Right renal pelvis (tissue), 4 donors: ENCODE measurements at places on chromosomes 6 and 20. TPM values are rescaled to one million over a fixed set of nuclear protein-coding genes. Genes with fewer than 3 reads are reported as not detected.

Gene TUBB1
- polyA plus RNA-seq = 2.7 TPM

Gene TMEM74B
- 4.0 TPM for polyA plus RNA-seq

Gene CALHM6
- polyA plus RNA-seq = 2.8 TPM

GRCh38 chr6:157774153-157775135, 48.6 kb upstream of the SNX9 start:
- DNase-seq = no peak

DNA sequence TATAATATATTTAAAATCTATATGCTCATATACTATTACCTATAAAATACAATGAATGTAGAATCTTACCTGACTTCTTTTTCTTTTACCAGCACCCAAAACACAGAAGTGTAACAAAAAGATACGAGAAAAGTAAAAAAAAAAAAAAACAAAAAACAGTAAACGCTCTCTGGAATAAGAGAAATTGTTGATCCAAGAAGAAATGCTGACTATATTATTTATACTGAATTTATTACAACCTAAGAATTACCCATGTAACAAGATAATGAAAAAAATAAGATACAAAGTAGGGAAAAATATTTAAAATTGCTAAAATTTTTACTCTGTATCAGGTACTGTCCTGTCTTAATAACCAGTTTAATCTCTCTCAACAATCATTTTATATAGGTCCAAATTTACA, 787.9 kb upstream of the MAN1A1 start:
- no peak for DNase-seq

- peak; percentile 84 for DNase-seq
Observed at GRCh38 chr6:156953479-156954146, 176.4 kb downstream of the ARID1B start.

GRCh38 chr6:4466769-4467480, 309.3 kb upstream of the CDYL start:
- DNase-seq = no peak

DNA sequence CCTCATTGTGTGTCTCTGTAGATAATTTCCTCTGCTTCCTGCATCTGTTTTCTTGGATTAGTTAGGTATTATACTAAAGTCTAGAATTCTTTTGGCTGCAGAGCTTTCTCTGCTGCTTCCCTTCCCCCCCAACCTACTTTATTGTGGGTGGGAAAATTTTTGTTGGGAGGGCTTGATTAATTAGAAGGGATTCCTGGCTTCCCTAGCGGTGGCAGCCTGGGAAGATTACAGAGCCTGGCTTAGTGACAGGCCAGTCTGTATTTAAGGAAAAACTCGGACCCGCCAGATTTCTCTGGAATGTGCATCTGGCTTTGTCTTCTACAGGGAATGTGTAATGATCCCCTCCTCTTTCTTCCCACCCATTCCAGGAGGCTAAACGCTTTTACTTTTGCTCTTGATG, 31.2 kb downstream of the SLX4IP start:
- no peak for DNase-seq

DNA sequence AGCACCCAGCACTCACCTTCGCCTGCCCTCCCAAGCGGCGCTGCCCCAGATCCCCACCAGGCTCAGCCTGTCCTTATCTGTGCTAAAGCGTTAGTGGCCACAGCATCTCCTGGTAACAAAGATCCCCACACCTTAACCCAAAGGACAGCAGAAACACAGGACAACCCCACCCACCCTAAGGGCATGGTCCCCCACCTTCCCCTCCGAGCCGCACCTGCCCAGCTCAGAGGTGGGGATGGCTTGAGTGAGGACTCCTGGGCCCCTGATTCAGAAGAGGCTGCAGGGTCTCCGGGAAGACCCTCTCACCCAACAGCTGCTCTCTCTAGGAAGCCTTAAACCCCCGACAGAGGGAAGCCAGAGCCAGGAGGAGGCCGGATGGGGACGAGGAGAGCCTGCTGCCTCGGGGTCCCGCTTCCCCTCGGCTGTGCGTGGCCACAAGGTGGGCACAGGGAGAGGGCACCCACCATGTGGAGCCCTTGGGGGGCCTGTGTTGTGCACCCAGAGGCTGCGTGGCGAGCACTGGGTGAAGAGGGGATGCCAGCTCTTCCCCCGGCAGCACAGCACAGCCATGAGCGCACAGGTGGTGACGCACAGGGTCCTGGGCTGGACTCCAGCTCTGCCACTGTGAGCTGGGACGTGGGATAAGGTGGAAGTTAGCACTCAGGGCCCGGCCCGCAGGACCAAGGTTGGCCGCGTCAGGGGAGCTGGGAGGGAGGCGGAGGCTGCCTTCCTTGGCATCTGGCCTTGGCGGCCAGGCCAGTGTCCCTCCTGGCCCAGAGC, 31.9 kb upstream of the MRGBP start:
- no peak for DNase-seq

- no peak for DNase-seq
Observed at GRCh38 chr20:40148886-40149285, 540.1 kb downstream of the MAFB start.

DNA sequence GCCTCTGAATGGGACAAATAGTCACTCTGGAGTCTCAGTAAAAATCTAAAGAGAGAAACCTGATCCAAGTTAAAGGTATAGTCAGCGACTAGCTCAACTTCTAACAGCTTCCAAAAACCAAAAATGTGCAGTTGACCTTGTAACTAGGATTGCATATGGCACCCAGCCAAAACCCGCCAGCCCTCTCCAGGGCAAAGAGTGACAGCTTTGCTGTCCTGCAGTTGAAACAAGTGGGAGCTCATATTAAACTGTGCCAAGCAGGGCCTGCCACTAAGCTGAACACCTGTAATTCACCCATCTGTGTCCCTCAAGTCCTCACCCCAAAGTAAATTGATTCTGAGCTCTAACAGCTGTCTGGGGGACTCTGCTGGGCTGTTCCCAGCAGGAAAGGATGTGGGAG, 695.3 kb downstream of the MAFB start:
- DNase-seq = no peak

GRCh38 chr6:162345051-162345511, 382.5 kb downstream of the PRKN start:
- no peak for DNase-seq

- no peak for DNase-seq
Observed at GRCh38 chr6:20751293-20751935, 217.2 kb downstream of the CDKAL1 start.

DNA sequence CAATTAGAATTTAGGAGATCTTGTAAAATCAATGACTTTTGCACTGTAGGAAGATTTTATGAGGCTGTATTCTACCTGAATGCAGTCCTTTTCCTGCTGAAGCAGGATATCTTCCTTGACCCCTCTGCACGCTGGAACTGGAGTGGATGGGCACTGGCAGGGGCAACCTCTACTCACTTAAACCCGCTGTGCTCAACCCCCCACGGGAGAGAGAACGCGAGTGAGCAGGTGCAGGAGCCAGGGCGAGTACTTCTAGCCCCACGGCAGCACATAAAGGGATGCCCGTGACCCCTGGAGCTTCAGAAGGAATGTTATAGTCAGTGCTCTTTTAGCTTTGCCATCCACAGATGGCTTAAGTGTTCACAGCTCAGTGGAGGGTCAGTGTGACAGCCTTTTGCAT, 1144.8 kb downstream of the EPHA7 start:
- DNase-seq = no peak

DNA sequence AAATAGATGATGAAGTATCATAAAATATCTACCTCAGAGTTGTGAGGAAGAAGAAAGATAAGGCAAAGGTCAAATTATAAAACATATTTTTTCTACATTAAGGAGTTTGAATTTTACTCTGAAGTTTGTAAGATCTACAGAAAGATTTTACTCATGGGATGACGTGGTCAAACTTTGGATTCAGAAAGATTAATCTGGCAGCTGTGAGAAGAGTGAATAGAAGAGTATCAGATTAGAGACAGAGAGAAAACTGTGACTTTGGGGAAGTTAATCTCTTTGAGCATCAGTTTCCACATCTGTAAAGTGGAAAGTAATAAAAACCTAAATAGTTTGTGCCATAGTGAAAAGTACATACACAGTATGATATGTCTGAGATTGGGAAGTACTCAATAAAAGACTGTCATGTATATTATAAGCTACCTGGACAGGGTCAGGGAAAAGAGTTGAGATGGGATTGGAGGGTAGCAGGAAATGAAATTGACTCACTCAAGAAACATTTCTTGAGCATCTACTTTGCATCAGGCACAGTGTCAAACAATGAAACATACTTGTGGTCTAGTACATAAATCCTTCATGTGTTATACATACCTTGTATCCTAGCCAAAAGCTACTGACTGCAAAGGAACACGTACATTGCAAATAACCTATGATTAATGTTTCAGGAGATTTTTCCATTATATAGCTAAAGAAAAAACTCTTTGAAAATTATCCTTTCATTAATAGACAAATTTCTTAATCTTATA, 222.1 kb downstream of the TMEM200A start:
- no peak for DNase-seq

DNA sequence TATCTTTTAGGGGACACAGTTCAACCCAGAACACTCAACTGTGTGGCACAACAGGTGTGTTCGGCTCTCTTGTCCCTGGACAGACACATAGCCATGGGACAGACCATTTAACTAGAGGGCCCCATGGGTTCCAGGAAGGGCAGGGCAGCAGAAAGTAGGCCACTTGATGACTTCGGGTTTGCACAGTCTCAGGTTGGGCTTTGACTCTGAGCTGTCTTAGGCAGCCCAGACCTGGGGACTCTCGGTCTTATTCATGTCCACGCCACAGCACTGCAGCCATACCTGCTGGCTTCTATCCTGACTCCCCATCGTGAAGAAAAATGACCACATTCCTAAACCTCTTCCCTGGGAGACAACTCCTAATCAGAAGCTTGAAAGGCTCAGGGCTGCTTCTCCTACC, 146.1 kb upstream of the AKAP12 start:
- DNase-seq = no peak

- DNase-seq = no peak
Observed at GRCh38 chr20:47464380-47465101, 37.1 kb upstream of the NCOA3 start.

GRCh38 chr6:137136065-137136464, 37.4 kb downstream of the IL22RA2 start:
- DNase-seq = no peak

DNA sequence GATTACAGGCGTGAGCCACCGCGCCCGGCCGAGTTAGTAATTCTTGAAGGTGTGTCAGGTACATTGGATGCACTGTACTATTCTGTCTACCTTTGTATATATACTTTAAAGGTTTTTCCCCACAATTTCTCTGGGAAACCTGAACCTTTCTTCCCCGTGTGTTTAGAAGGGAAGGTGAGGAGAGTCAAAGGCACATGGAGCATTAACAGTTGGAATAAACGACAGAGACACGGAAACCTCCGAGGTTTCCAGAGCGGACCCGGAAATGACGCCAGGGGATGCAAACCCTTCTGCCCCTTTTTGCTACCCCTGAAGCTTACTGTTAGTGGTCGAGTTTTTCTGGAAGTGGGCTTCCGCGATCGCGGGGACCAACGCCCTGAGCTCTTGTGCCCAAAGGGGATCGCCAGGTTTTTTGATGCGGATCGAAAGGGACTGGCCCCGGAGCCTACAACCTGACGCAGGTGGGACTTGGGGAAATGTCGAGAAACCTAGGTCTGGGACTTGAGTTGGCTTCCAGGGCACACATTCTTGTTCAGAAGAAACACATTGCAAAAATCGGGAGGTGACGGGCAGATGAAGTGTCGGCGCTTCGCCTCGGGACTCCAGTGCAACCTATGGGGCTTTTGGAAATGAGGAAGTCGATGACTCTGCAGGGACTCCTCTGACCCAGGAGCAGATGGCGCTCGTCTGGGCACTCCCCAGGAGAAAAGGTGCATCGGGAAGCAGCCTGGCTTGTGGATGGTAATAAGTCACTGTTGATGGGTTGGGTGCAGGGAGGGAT, 218.2 kb downstream of the OR2B2 start:
- DNase-seq = no peak

DNA sequence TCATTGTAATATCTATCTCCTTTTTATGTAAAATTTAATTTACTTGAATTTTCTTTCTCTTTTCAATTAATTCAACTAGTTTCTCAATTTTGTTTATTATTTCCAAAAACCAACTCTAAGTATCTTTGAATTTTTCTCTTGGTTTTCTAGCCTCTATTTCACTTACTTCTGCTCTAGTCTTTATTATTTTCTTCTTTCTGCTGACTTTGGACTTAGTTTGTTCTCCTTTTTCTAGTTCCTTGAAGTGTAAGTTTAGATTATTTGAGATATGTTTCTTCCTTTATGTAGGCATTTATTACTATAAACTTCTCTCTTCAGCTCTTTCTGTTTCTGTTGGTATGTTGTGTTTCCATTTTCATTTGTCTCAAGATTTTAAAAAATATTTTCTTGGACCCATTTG, 70.8 kb downstream of the TNFAIP3 start:
- no peak for DNase-seq

DNA sequence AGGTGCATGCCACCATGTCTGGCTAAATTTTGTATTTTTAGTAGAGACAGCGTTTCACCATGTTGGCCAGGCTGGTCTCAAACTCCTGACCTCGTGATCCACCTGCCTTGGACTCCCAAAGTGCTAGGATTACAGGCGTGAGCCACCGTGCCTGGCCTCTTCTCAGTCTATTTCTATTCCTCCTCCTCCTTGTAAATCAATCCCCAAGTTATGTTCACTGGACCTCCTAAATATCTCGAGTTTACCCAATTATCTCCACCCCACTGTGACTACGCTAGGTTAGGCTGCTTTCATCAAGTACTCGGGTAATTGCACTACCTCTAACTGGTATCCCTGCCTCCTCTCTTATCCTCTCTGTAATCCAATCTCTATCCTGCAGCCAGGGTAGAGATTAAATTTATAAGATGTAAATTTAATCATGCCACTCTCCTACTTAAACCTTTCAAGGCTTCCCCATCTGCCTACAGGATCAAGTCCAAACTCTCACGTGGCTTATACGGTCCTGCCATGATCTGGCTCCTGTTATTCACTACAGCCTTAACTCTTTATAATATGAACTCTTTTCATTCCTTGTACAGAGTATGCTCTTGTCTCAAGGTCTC, 837 bp upstream of the MAD2L1BP start:
- no peak for DNase-seq

- DNase-seq = no peak
Observed at GRCh38 chr6:64717281-64717680, 989.7 kb downstream of the EYS start.

- DNase-seq = no peak
Observed at GRCh38 chr6:130622142-130622541, 205.1 kb upstream of the SMLR1 start.

DNA sequence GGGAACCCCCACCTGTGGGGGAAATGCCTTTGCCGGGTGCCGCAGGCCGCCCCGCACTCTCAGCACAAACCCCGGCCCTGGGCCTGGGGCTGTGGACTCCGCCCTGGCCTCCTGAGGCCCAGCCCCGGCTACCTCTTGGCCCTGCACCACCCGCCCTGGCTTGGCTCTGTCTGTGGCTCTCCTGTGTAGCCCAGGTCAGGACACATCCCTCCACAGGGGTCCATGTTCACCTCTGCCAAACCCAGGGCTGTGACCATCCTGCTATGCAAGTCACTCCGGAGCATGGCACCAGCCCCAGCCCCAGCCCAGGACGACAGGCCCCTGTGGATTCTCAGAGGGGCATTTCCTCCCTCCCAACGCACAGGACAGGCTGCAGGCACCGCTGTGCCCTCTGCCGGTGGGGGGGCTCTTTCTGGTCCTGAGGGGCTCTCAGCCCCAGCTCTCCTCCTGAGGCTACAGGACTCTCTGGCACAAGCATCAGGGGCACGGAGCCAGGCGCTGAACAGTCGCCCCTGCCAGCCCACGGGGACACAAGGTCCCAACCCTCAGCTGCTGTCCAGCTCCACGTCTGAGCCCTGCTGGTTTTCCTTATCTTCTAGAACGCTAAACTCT, 45.7 kb downstream of the TAF4 start:
- no peak for DNase-seq
